ENCODE measurements at places on chromosomes 11 and 22. TPM values are rescaled to one million over a fixed set of nuclear protein-coding genes. Genes with fewer than 3 reads are reported as not detected.

Gene C1QTNF6
- total RNA-seq = 5.8 TPM

Gene ACRV1
- total RNA-seq = not detected

Gene CARD18
- not detected for total RNA-seq

Gene OR6T1
- total RNA-seq = not detected

Gene ZNF215
- total RNA-seq = 3.1 TPM

All from smooth muscle cell of bladder (primary cell).